ENCODE measurements at places on chromosomes 5 and 9. TPM values are rescaled to one million over a fixed set of nuclear protein-coding genes. Genes with fewer than 3 reads are reported as not detected.

PROB1 gene
- total RNA-seq, result 7.2 TPM

MAST4 gene
- total RNA-seq, result 83.3 TPM

SEMA5A gene
- 0.10 TPM for total RNA-seq

TMEM252 gene
- total RNA-seq, result not detected

FAM151B gene
- total RNA-seq, result 1.6 TPM

PRPF4 gene
- total RNA-seq, result 28.2 TPM

PCA3 gene
- total RNA-seq, result 0.29 TPM

ENTREP1 gene
- total RNA-seq, result 6.1 TPM

CDH9 gene
- not detected for total RNA-seq

WDR31 gene
- total RNA-seq, result 0.29 TPM

EGFL7 gene
- 566 TPM for total RNA-seq

PAX5 gene
- not detected for total RNA-seq

GPR151 gene
- total RNA-seq, result not detected

CDX1 gene
- total RNA-seq, result not detected

RNF183 gene
- total RNA-seq, result not detected

IRX2 gene
- not detected for total RNA-seq

OLFML2A gene
- 1.1 TPM for total RNA-seq

CDKN2B-AS1 gene
- total RNA-seq, result 4.2 TPM

SELENOP gene
- total RNA-seq, result 4.9 TPM

SPAG8 gene
- not detected for total RNA-seq

ENTPD2 gene
- not detected for total RNA-seq

GPR21 gene
- total RNA-seq, result 1.3 TPM

PCDHA8 gene
- total RNA-seq, result not detected

MAP1B gene
- total RNA-seq, result 216 TPM

SLC1A1 gene
- 20.2 TPM for total RNA-seq

NKD2 gene
- 0.29 TPM for total RNA-seq

PIP5KL1 gene
- total RNA-seq, result 0.29 TPM

SMIM33 gene
- not detected for total RNA-seq

NR2F1-AS1 gene
- 16.4 TPM for total RNA-seq

Data from vein endothelial cell (primary cell).